Activated CD8-positive, alpha-beta T cell treated with anti-CD3 and anti-CD28 coated beads, Interleukin-2, amount 10 ng/mL, durations not matched to agents 7 days and 5 days (primary cell): ENCODE measurements at places on chromosomes 7 and 10.

DNA sequence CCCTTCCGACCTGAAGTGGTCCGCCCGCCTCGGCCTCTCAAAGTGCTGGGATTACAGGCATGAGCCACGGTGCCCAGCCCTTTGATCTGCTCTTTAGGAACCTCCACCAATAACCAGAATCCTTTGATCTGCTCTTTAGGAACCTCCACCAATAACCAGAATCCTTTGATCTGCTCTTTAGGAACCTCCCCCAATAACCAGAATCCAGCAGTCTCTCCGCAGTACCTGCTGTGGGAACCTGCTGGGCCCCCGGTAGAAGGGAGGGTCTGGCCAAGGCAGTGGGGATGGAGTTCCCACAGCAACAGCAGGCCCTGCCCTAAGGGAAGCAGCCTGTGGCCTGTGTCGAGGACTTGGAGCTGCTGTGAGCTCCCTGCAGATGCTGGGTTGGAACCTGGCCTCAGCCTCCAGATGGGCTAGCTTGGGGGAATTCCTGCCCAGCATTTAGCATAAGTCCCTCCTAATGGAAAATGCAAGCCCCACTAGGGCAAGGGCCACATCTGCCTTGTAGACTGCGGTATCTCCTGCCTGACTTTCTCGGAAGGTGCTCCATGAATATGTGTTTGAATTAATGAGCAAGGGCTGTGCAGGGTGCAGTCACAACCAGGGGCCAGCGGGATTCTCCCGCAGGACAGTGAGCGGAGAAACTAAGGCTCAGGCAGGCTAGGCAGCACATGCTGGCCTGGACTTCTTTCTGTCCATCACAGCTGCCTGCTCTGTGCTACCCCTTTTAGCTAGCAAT, 165.8 kb downstream of the UBE2H start:
- DNase-seq = no peak

DNA sequence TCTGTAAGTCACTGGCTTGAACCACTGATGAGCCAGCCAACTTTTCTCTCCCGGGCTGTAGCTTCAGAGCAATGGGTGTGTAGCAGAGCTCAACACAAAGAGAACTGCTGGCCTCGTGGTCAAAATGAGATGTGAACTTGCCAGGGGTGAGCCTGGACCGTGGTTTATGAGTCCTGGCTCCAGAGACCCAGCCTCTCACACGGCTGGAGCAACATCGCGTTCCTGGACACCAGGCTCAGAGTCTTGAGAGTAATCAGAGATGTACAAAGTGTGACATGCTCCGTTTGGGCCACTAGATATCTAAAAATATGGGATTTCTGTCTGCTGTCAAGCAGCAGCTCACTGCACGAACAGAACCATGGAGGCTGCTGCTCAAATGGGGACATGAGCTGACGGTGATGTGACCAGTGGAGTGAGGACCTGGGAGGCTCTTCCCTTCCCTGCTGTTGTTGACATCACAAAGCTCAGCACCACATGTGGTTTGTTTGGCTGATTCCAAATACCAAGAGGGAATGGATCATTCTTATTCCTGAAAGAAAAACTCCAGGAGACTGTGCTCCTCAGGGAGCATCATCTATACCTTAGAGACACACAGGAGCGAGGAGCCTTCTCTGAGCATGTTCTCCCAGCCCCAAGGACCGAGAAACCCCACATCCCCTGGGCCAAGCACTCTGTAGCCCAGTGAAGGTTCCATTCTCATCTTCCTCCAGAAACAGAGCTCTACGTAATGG, 9.2 kb upstream of the SVIL start:
- no peak for DNase-seq

- DNase-seq = no peak
Measured at GRCh38 chr10:128013626-128014025, 106.7 kb downstream of the PTPRE start.

DNA sequence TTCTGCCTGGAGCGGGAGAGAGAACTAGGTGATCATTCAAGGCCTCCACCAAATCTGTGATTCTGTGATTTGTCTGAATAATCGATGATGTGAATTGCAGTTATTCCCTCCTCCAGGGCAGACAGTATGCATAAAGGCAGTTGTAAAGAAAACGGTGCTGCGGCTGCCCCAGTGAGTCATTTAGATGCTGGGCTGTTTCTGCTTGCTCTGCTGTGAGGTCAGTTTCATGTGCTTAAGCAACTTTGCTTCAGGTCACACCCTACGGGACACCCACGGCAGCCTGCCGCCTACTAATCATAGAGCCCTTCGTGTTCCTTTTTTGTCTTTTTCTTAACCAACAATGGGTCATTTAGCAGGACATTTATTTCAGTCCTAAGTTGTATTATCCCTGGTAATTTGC, 158.1 kb upstream of the PITRM1 start:
- DNase-seq = no peak

DNA sequence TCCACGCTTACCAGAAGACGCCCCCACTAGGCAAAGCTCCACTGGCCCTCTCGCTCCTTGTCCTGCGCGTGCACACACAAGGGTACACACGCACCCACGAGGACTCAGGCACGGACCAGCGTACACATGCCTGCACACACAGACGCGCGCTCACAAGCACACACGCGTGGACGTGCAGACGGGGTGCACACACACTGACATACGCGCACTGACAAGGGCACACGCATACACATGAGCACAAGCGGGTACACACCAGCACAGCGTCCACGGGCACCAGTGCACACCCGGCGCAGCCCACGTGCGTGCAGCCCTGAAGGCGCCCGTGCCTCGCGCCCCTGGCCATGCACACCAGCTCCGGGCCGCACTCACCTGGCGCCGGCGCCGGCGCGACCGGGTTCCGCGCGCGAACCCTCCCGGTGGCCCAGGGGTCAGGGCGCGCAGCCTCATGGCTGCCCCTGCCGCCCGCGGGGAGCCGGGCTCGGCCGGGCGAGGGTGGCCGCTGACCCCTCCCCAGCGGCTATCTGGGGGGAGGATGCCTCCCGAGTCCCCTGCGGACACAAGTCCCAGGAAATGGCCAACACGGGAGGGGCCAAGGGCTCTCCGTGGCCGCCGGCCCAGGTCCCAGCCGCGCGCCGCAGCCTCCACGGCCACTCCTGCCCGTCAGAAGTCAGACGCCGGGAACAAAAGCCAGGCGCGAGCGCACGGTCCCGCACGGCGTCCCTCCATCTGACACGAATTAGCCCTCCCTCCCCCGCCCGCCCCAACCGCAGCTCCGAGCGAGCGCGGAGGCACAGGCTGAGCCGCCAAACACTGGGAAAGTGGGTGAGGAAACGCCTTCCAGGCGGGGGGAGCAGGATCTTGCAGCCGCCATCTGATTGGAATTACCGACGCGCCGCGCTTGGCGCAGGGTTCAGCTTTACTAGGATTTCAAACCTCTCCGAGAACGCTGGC, 45.0 kb downstream of the TNS3 start:
- DNase-seq = no peak

- DNase-seq = no peak
Measured at GRCh38 chr7:152176797-152177196, 151.3 kb downstream of the GALNT11 start.

GRCh38 chr10:94123258-94123995, 129.7 kb downstream of the PLCE1 start:
- DNase-seq = no peak

DNA sequence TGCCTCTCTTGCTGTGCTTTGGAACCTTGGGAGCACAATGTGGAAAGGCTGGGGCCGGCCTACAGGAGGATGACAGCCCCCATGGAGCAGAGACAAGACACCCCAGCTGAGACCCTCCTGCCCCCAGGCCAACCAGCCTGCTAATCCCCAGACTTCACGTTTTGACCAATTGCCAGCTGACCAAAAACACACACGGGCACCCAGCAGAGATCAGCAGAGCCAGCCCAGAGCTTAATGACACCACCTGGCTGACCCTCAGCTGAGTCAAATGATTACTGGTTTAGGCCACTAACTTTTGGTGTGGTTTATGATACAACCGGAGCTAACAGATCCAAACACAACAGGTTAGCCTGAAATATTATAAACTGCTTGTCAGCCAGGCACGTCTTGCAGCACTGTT, 111.2 kb upstream of the KIF5B start:
- no peak for DNase-seq

GRCh38 chr10:17365402-17365801, 89.0 kb downstream of the ST8SIA6 start:
- no peak for DNase-seq

GRCh38 chr7:130641497-130641896, 27.1 kb downstream of the COPG2 start:
- DNase-seq = no peak

GRCh38 chr10:14584661-14585060, 190.0 kb downstream of the FAM107B start:
- DNase-seq = peak; percentile 64

DNA sequence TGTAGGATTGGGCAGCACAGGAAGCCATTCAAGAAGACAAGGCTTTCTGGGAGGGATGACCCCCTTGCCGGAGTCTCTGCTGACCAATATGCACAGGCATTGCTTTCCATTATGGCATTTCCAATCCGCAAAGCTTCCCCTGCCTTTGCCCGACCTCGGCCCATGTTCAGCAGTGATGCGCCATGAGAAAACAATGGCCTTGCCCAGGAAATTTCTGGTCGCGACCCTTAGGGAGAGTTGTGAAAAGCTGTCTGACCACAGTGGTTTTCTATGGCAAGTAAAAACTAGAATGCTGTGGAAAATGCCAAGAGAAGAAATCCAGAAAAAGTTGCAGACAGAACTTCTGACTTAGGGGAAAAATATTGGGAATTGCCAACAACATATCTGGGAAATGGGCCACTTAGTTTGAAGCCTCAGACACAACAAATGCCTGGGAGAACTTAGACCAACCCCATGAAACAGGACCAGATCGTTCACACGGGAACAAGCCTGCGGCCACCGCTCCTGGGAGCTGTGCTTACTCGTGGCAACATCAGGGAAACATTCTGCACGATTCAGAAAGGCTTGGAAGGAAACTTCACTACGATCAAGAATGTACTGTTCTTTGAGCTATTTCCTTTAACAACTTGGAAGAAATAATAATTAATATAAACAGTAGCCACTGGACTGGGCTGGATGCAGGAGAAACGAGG, 512.4 kb downstream of the TNS3 start:
- DNase-seq = no peak

GRCh38 chr10:14860791-14861190, 17.9 kb upstream of the SUV39H2 start:
- DNase-seq = no peak
